Upper lobe of left lung (tissue), 6 donors: ENCODE measurements at places on chromosomes 1 and 21. TPM values are rescaled to one million over a fixed set of nuclear protein-coding genes. Genes with fewer than 3 reads are reported as not detected.

The IQCC gene
- total RNA-seq, result 6.3 TPM

The C8A gene
- not detected for total RNA-seq

DNA sequence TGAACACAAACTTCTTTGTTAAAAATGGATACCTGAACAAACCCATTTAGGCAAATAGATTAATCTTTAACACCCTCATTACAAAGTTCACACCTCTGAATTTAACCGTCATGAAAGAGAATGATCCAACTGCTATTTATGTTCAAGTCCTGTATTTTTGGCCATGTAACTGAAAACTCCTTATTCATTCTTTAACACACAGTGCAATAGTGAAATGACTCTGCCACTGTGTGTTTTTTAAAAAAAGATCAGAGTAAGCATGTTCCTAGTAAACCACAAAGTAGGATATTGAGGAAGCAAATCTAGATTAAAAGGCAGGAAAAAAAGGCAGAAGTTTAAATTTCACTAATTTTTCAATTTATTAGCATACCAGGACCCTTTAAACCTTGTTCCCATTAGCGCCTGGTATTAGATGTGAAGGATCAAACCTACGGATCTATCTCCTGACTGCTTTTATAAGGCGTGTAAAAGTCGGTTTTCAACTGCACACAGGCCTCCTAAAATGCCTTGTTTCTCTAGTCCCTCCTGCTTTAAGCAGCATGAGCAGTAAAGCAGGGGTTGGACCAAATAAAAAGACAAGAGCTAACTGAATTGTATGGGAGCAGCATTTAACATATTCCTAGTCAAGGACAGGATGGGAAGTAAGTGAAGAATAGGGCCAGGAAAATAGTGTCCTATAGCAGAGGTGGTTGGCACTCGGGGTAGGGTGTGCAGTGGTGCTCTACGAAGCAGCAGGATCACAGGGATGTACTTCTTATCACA, 33.4 kb downstream of the NUCKS1 start:
- no peak for DNase-seq
- H3K4me3 ChIP-seq, result no peak overlapping the region
- no peaks in the 10 kb centered on the region for H3K4me1 ChIP-seq

DNA sequence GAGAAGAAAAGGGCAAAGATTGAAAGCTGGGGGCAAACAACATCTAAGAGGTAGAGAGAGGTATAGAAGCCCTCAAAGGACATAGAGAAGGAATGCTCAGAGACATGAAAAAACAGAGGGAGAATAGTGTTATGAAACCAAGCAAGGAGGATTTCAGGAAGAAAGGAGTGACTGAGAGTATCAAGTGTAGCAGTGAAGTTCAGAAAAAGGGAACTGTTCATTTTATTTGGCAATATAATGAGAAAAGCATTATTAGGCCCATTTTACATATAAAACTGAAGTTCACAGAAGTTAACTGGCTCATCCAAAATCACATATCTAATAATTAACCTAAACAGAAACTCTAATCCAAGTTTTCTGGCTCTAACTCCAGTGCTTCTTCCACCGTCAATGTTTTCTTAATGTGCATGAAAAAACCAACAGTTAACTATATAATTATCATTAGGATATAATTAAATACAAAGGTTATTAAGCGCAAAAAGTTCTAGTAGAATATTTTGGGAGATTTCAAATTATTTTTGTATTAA, 17.7 kb downstream of the NEXN start:
- DNase-seq, result no peak
- no peak overlapping the region for H3K4me3 ChIP-seq
- H3K36me3 ChIP-seq, result no peaks in the 10 kb centered on the region
- H3K27me3 ChIP-seq, result no peaks in the 10 kb centered on the region

DNA sequence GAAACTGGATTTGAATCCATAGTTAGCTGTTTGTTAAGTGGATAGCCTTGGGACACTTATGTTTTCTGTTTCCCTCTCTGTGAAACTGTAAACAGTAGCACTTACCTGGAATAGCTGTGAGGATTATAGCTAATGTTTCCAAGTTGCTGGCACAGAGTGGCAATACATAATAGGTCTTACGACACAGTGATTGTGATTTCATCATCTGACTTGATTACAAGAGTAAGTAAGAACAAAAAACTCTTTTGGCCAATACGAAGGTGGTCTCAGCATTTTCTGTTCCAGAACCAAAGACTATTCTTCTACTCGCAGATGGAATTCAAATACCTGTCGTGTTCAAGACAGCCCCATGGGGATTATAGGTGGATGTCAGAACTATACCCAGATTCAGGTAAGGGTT, 2.1 kb downstream of the C8B start:
- no peak overlapping the region for H3K4me3 ChIP-seq
- no peaks in the 10 kb centered on the region for H3K36me3 ChIP-seq

DNA sequence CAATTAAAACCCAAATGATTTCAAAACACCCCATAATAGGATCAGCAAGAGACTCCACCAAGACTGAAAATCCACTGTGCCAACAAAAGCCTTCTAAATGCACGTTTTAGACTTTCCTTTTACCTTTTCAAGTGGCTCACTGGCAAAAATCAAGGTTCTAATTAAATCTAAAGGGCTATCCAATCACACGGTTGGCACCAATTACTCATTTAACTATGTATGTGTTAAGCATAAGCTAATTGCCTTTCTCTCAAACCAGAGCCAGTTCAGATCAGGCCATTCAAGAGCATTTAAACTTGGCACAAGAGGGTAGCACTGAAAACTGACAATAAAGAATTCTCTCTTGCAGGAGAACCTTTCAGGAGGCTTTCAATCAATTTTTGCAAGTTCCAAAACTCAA, 139.5 kb downstream of the RGS7 start:
- H3K36me3 ChIP-seq, result no peaks in the 10 kb centered on the region
- H3K27ac ChIP-seq, result no peak overlapping the region
- DNase-seq, result no peak
- no peaks in the 10 kb centered on the region for H3K27me3 ChIP-seq
- H3K4me1 ChIP-seq, result no peaks in the 10 kb centered on the region

- no peaks in the 10 kb centered on the region for H3K36me3 ChIP-seq
- H3K27ac ChIP-seq, result no peak overlapping the region
- H3K4me3 ChIP-seq, result no peak overlapping the region
- H3K27me3 ChIP-seq, result peaks cover 2% of the 10 kb centered on the region
- H3K4me1 ChIP-seq, result peaks cover 23% of the 10 kb centered on the region
- DNase-seq, result peak; percentile 60
Observed at GRCh38 chr1:63327417-63328054, 5.2 kb downstream of the FOXD3 start.

- no peaks in the 10 kb centered on the region for H3K36me3 ChIP-seq
- H3K4me1 ChIP-seq, result no peaks in the 10 kb centered on the region
- H3K27ac ChIP-seq, result no peak overlapping the region
- H3K4me3 ChIP-seq, result no peak overlapping the region
- no peak for DNase-seq
- no peaks in the 10 kb centered on the region for H3K27me3 ChIP-seq
Observed at GRCh38 chr1:119108988-119109387, 31.5 kb downstream of the WARS2 start.

DNA sequence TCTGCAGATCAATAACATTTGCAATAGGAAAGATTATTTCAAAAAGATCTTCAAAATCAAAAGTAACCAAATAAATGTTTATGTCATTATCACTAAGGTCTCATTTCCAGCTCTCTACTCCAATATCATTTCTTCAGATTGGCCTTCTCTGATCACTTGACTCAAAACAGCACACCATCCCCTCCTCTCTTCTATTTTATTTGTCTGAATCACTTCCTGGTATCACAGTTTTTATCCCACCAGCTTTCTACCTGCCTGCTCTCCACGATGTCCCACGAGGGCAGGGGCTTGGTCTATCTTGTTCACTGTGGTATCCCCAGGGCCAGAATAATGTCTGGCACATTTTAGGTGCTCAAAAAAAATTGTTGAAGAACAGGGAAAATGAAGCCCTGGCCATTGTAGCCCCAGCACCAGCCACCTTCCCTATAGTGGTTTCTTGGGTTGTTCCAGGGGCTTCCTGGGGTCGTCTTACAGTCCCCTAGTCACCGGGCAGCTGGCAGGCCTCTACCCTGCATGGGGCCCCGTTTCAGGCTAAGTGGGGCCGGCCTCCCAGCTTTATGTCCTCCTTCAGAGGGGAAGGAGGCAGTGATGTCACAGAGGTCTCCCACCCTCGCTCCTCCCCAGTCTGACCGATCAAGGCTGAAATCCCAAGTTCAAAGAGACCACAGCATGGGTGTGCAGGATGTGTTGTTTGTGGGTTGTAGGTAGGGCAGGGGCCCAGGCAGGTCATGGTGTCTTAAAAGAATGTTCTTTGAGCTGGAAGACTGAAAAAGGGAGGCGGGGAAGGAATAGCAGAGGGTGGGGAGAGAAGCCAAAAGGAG, 3.5 kb upstream of the PADI1 start:
- no peaks in the 10 kb centered on the region for H3K27me3 ChIP-seq
- DNase-seq, result no peak
- H3K36me3 ChIP-seq, result no peaks in the 10 kb centered on the region
- no peaks in the 10 kb centered on the region for H3K4me1 ChIP-seq
- H3K27ac ChIP-seq, result no peak overlapping the region
- no peak overlapping the region for H3K4me3 ChIP-seq

The THAP3 gene
- 21.1 TPM for total RNA-seq

DNA sequence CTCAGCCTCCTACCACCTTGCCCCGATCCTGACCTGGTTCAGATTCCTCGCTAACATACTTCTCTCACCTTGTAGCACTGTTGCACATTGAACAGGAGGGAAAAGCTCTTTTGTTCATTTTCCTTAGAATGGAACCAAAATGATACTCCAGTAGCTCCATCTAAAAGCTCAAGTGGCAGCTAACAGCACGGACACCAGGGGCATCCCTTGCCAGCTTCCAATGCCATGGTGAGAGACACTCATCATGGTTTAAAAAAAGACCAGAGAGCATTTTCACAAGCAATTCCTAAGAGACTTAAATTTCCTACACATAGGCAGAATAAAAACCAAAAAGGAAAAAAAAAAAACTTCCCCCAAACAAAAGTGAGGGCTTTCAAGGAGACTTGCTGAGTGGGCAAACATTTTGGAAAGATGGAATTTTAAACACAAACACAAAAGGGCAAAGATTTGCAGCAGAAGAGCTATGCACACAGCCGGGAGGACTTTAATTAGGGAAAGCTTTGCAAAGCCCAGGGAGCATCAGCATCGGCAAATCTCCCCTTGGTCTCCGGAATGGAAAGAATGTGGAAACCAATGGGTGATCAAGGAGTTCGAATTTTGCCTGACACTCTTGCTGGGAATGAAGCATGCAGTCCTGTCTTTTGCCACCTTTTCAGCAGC, 84.3 kb downstream of the CAPZB start:
- no peak overlapping the region for H3K27ac ChIP-seq
- H3K4me1 ChIP-seq, result peaks cover 46% of the 10 kb centered on the region
- peaks cover 3% of the 10 kb centered on the region for H3K36me3 ChIP-seq
- no peak for DNase-seq

DNA sequence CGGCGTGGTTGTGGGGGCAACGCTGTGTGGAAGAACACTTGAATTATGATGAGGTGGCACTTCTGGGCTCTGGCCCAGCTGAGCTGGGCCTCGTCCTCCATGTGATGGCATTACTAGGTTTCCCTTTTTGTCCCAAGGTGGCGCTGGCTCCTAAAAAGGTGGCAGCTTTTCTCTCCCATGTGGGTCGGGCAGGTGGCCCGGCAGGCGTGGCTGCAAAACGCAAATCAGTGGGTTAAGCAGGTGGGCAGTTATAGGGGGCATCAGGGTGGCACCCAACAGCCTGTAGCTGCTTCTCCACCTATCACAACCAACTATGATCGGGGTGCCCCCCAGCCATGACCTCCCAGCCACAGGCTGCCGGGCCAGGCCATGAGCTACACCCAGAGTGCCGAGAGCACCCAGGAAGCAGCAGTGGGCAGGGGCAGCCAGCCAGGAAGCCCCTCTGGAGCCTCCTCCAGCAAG, 59.6 kb downstream of the KCNAB2 start:
- H3K36me3 ChIP-seq, result no peaks in the 10 kb centered on the region
- no peak for DNase-seq
- H3K4me3 ChIP-seq, result no peak overlapping the region
- H3K27ac ChIP-seq, result no peak overlapping the region
- H3K27me3 ChIP-seq, result no peaks in the 10 kb centered on the region

DNA sequence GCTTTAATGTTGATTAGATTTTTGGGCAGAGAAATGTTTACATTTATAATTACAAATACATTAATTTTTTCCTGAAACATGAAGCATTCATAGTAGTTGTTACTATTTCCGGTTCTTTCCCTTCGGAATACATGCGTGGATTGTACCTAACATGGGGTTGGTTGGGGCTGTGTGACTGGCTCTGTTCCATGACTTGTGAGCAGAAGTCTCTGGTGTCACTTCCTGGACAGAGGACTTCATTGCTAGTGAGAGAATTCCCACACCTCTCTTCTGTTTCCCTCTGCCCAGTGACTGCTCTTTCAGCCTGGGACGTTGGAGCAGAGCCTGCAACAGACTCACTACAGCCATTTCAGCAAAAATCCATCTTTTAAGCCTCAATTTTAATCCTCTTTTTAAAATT, 231.4 kb downstream of the GRIK1 start:
- H3K27me3 ChIP-seq, result no peaks in the 10 kb centered on the region
- H3K4me3 ChIP-seq, result no peak overlapping the region
- H3K27ac ChIP-seq, result no peak overlapping the region
- no peak for DNase-seq
- H3K4me1 ChIP-seq, result no peaks in the 10 kb centered on the region

GRCh38 chr1:67307251-67308060, at the start of gene IL12RB2:
Gene IL12RB2 (plus strand): TSS chr1:67307873. CDS start chr1:67320369, 12,496 bp downstream.
- H3K27ac ChIP-seq, result no peak within 1 kb of the TSS
- H3K36me3 ChIP-seq, result no peaks in the 10 kb centered on the region
- peak; percentile 84 for DNase-seq
- H3K27me3 ChIP-seq, result peaks cover 13% of the 10 kb centered on the region

DNA sequence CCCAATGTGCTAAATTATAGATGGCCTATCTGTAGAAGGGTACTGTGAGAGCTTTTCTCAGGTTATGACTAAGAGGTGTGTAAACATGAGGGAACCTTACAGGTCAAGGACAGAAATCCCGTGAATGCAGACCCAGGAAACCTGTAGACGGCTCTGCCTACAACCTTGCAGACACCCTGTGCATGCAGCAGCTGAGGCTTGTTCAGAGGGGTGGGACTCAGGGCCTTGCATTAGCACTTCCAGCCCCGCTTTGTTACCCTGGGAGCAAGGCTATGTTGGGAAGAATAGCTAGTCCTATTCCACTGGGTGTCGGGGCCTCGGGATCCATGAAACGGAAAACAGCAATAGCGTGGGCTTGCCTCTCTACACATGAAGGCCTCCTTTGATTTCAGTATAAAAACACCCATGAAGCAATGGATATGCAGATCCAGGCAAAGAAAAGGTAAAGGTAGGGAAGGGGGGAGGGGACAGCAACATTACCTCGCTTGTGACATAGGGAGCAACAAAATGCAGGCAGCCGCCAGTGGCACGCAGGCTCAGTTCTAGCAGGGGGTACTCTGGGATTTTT, 9.5 kb upstream of the NDUFS5 start:
- DNase-seq, result no peak
- H3K4me3 ChIP-seq, result no peak overlapping the region
- no peaks in the 10 kb centered on the region for H3K4me1 ChIP-seq
- H3K27ac ChIP-seq, result no peak overlapping the region
- peaks cover 6% of the 10 kb centered on the region for H3K36me3 ChIP-seq

DNA sequence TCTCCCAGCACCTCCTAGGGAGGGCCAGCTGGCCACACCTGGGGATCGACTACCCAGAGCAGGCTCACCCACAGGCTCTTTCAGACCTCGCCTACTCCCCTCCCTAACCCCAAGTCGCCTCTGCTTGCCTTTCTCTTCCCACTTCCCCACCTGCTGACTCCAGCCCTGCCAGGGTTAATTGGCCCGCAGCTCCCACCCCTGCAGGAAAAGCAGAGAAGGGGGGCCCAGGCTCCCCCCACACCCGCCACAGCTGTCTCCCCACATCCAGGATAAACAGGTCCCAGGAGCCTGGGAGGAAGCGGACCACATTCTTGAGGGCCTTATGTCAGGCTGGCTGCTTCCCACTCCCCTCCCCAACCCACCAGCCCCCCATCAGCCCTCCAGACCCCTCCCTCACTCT, 45.0 kb downstream of the TAS1R2 start:
- H3K4me1 ChIP-seq, result no peaks in the 10 kb centered on the region
- H3K36me3 ChIP-seq, result no peaks in the 10 kb centered on the region
- no peak overlapping the region for H3K27ac ChIP-seq
- DNase-seq, result no peak
